ENCODE measurements at places on chromosomes 5 and 9.
A peak's percentile ranks its signal among the peaks of the same experiment; 100 is the strongest.

GRCh38 chr9:107036367-107036766 is 173.4 kb downstream of the ZNF462 start:
- DNase-seq, result no peak

DNA sequence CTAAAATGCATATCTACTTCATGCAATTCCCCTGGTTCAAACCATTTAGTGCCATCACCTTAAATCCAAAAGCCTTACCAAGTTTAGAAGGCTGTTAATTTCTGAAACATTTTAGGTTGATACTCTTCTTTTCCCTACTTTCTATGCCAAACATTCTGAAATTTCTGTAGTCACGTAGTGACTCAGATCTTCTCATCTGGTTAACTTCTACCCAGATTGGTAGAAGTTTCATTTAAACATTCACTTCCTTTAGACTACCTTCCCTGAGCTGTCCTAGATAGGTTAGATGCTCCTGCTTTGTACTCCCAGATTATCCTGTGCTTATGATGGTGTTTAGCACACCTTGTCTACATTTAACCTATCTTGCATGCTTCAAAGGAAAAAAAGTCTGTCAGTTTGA is 9.9 kb downstream of the RAD50 start:
- no peak for DNase-seq

DNA sequence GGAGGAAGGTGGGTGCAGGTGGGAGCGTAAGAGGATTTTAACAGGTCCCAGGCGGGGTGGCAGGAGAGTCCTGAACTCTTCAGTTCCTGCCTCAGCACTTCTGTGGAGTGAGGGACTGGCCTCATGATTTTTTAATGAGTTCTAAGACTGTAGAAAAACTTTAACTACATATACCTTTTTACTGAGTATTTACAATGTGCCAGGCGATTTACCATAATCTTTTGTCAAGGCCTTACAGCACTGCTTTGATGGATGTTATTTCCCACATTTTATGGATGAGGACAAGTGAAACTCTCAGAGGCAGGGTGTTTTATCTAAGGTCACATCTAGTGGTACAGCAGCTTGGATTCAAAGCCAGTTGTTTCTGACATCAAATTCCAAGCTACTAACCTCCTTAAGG is 99.5 kb downstream of the PJA2 start:
- no peak for DNase-seq

DNA sequence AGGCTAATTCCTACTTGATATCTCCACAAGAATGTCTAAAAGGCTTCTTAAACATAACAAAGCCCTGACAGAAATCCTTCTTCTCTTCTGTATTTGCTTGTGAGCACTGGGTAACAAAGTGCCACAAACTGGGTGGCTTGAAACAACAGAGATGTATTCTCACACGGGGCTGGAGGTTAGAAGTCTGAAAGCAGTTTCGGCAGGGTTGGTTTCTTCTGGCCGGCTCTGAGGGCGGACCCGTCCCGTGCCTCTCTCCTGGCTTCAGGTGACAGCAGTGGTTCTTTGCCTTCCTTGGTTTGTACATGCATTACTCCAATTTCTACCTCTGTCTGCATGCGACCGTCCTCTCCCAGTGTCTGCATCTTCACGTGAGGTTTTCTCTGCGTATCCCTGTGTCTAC is 14.0 kb upstream of the TRAF1 start:
- DNase-seq, result no peak

DNA sequence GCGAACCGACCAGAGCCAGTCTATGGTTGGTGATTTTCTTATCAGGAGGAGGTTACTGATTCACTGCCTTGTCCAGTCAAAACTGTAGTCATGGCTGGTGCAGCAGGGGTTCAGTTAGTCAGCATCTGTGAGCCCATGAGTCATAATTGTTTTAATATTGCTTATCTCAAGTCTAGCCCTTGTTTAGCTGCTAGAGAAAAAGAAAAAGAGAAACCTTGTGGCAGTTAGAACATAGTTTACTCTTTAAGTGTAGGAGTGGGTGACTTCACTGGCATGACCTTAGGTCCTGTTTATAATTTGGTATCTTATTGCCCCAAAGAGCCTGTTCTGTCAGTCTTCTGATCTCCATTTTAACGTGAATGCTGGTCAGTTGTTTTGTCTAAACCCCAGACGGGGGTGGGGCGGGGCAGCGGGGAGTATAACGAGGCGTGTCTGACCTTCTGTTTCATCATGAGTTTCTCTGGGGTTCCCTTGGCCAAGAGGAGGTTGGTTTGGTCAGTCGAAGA is 76.9 kb upstream of the NFIL3 start:
- peak; percentile 84 for DNase-seq

- DNase-seq, result no peak
Observed at GRCh38 chr5:173989432-173990082, 587 bp downstream of the C5orf47 start.
